ENCODE measurements at places on chromosomes 7 and 10.

- no peak for DNase-seq
Observed at GRCh38 chr7:73668103-73668885, 663 bp downstream of the VPS37D start.

DNA sequence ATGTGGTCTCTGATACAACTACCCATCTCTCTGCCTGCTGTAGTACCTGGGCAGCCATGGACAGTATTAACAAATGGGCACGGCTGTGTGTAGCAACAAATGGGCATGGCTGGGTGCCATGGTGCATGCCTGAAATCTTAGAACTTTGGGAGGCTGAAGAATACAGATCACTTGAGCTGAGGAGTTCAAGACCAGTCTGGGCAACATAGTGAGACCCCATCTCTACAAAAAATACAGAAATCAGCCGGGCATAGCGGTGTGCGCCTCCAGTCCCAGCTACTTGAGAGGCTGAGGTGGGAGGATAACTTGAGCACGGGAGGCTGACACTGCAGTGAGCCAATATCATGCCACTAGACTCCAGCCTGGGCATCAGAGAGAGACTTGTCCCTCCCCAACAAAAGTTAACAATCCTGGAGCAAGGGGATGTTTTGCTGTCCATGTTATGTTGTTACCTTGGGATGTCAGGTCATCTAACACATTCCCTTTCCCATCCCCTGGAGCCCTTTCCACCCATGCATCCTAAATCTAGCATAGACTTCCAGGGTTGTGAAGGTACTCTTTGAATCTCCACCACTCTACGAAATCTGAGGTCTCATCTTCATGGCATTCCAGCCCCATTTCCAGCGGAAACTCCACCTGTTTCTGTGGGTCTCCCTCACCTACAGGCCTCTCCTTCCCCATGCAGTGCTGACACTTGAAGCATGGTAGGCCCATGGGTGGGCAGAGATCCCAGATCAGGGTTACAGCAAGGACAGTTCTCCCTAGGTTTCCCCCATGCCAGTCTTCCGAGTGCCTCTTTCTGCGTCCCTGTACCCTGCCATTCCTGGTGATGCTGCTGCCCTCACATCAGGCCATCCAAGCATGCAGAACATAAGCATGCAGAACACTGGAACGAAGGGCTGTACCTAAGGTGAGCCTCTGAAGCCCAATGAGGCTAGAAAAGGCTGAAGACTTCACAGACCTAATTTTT is 13.1 kb downstream of the FXYD4 start:
- no peak for DNase-seq

DNA sequence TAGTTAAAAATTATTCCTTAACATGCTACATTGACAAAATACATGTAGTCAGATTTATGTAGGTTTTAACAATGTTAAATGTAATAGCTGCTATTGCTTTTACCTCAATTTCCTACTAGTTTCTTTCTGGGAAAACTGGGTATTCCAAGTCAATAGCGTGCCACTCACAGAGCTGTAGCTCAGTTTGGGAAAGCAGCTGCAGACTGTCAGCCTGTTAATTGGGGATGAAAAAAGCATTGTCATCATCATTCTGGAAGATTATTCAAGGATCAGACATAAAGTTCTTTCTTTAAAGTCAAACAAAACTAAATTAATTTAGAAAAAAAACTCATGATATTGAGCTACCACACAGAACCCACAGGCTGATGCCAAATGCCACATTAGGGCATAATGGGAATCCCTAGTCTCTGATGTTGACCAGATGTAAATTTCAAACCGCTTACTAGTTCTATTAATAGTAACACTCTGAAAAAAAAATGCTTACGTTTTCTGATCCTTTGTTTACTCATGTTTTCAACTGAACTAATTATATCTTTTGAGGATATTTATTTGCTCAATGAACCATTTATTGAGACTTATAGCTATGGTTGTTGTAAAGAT is 19.6 kb upstream of the AGMO start:
- DNase-seq: no peak

GRCh38 chr10:17029581-17030271 is 99.9 kb downstream of the CUBN start:
- no peak for DNase-seq

- no peak for DNase-seq
Observed at GRCh38 chr7:124088590-124088989, 55.7 kb upstream of the TMEM229A start.

GRCh38 chr10:59362959-59363381 is 621 bp upstream of the FAM13C start:
- no peak for DNase-seq

DNA sequence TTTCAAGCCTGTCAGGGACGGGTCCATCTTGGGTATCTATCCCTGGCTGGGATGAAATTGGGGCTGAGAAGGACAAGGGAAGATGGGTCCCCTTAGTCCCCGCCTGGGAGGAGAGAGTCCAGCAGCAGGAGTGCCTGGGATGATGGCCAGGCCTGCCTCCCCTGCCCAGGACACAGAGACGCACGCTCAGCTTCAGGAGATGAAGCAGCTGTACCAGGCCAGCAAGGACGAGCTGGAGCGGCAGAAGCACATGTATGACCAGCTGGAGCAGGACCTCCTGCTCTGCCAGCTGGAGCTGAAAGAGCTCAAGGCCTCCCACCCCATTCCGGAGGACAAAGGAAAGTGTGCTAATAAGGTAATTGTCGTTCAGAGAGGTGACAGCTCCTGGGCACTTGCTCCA is 15.4 kb downstream of the CCDC136 start:
- DNase-seq: no peak

DNA sequence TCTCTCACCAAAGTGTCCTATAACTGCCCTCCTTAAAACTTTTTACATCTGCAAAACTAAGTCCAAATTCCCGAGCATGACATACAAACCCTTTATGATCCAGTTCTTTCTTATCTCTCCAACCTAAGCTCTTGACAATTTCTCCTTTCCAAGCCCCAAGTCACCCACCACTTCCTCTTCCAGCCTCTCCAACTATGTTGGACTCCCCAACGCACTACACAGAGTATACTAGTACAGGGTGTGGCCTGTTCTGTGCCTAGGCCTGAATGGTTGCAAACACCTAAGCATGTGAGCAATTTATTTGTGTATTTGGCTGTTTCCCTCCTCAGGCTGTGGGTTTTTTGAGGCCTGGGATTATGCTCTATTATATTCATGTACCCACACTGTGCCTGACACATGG is 101.2 kb upstream of the APBB1IP start:
- no peak for DNase-seq

DNA sequence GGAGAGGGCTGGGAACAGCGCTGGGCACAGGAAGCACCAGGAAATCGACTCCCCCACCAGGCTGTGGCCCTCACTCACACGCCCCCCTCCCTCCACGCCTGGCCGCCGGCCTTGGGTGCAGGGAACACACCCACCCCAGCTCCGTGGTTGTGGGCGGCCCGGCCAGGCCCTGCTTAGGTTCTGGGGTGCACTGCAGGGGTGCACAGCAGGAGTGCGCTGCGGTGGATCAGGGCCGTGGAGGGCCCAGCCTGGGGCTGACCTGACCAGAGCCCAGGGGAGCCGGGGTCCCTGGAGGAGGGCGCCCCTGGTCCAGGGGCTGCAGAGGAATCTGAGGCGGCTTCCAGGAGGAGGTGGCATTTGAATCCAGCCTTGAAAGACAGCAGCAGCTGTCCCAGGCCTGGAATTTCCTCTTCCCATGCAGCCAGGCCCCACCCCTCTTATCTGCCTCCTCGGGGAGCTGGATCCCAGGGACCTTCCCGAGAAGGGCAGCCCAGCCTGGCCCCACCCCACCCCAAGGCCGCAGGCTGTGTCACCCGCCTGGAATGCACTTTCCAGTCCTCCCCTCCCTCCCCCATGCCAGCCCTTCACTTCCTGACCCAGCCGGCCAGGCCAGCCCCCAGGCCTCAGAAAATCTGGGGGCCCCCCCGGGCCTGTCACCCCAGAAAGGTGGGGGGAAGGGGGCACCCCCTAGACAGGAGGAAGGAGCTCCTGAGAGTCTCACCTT is 18.4 kb upstream of the PDGFA start:
- no peak for DNase-seq

- no peak for DNase-seq
Observed at GRCh38 chr10:120486671-120487205, 29.7 kb downstream of the PLPP4 start.

DNA sequence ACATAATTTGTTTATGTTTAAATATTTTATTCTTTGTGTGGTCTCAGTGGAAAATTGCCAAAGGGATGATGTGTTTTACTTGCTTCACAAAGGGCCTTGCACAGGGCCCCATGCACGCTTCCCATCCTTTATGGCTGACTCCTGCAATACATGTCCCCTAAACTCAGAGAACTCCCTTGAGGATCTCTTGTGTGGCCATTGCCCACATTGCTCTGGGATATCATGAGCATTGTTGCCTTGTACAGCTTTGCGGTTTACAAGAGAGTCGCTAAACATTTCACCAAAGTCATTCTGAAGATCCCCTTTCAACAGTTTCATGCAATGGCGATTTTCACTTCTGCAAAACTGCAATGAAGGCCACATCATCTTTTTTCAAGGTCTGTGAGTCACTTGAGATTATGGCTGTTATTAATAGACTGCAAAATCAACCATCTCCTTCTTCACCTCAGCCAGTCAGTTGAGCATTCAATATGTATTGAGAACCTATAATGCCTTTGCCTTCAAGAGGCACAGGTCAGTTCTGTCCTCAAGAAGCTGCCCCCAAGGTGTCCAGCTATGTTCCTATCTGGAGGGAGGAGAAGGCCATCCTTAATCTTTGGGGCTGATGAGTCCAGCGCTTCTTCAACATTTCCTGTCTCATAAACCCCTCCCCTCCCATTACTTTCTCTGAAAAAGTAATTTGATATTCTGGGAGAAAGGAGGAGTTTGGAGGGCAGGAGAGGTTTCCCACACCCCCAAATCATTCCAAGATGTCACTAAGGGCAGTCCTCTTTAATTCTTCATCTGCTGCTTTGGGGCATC is 108.1 kb downstream of the CCDC71L start:
- DNase-seq: peak; percentile 45

DNA sequence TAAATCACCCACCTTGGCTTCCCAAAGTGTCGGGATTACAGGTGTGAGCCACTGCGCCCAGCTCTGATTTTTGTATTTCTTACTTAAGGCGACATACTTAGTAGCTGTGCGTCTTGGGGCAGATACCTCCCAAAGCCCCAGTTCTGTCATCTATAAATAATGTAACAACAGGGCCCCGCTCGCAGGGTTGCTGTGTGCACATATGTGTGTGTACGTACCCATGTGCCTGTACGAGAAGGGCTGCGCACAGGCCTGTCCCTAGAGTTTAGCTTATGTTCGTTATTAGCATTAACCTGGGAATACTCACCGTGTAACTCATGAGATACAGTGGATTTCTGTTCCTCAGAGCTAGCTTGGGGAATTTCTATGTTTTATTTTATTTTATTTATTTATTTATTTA is 103.6 kb downstream of the CUX1 start:
- no peak for DNase-seq

DNA sequence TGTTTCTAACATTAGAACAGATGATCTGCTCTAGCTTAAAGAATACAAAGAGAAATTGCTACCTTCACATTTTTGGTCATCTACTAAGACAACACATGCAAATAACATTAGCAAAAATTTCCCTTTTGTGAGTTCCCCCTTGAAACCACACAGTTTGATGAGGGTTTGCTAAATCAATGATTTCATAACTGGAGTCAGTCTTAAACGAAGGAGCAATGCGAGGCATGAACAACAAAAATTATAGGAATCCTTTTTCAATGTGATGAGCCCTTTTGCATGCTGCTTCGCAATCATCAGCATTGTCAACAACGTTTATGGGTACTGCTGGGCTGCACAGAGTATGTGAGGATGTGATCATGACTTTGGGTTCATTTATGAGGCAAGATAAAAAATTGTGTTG is 286.4 kb downstream of the C7orf25 start:
- no peak for DNase-seq

DNA sequence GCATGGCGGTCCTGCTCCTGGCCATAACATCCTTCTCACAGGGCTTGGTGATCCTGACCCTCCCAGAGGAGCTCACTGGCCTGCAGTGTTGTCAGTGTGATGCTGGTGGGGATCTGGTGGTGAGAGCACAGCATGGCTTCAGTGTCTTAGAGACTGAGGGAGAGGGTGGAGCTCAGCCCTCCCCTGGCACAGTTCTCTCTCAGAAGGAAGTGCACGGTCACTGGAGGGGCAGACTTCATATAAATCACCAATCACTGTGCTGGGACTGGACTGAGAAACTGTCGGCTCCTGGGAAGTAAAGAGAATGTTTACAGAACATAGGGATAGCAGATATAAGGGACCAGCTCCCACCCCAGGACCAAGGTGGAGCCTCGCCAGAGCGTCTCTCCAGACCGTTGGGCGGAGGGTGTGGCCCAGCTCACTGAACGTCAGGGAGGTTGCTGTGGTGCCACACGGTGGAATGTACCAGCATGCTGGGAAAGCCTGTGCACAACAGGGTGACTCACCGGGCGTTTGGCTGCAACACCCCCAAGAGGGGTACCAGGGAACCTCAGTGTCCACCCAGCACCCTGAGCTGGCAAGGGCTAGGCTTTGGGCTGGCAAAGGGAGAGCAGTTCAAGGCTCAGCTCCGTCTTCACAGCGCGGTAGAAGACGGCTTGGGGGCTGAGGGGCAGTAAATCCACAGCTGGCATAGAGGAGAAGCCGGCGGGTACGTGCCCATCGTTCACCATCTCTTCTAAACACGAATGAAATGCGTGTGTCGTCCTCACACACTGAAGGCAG is 8.8 kb upstream of the GET4 start:
- DNase-seq: no peak

DNA sequence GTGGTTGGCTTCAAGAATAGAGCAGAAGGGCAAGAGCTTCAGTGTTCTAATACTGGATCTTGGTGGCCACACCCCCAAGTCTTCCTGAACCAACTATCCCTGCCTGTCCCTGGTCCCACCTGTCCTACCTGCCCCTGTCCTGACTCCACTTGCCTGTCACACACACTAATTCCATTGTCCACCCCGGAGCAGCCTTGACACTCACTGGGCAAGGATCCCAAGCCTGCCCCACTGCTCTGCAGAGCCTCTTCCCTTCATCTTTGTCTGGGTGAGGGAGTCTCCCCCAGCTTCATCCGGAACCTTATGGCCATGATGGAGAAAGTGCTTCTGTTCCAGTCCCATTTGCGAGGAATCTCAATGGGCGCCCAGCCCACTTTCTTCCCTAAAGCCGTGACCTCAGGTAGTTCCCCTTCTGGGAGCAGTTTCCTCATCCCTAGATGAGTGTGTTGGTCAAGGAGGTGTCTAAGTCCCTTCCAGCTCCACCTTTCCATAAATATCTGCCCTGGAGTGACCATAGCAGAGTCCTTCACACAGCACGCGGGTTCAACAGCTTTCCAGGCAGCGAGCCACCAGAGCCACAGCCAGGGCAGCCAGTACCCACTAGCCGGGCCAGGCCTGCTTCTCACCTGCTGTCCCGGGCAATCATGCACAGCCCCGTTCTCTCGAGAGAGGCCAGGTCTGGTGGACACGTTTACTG is 61.5 kb downstream of the VIPR2 start:
- DNase-seq: no peak

- DNase-seq: no peak
Observed at GRCh38 chr10:11698691-11699549, 43.3 kb upstream of the ECHDC3 start.
